Left hindlimb (tissue), 1 donor: ENCODE measurements at places on chromosomes 6 and 20.
A peak's percentile ranks its signal among the peaks of the same experiment; 100 is the strongest.

GRCh38 chr6:112603726-112604125, 256.6 kb downstream of the RFPL4B start:
- no peak for DNase-seq

DNA sequence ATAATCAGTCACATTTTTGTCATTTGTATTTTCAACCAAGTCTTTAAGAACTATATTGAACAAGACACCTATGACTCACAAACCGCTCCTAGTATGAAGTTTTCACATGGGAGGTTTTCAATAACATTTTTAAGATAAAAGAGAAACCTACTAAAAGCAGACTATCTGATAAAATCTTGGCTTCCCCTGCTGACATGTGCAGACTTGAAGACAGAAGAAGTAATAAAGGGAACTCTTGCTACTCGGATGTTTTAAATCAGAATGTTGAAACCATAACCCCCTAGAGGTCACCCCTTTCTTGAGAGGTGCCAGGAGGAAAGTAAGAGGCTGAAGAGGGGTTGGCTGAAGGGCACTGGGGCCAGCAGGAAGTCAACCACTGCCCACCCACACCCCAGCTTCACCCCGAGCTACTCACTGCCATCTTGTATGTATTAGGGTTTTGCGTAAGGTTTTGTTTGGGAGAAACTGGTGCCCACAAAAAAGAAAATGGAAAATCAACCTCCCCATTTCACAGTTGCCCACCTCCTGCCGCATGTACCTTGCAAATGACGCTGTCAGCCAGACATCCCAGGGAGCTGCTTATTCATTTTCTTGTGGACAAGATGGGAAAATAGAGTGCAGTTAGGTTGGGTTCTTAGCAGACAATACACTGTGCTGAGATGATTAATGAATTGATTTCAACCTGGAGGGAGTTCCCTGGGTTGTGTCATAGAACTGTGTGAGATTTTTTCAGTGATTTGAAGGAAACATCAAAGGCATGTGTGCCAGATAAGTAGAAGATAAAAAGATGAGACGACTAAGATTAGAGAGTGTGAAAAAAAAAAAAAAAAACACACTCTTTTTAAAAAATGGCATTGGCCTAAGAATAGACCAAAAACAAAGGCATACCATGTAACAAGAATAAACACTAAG, 83.2 kb upstream of the TAB2 start:
- DNase-seq: no peak

- DNase-seq: no peak
These were observed 159.5 kb upstream of the KHDRBS2 start for GRCh38 chr6:62445521-62445920.

GRCh38 chr6:73309535-73309784, 44.6 kb downstream of the DPPA5 start:
- DNase-seq: no peak

DNA sequence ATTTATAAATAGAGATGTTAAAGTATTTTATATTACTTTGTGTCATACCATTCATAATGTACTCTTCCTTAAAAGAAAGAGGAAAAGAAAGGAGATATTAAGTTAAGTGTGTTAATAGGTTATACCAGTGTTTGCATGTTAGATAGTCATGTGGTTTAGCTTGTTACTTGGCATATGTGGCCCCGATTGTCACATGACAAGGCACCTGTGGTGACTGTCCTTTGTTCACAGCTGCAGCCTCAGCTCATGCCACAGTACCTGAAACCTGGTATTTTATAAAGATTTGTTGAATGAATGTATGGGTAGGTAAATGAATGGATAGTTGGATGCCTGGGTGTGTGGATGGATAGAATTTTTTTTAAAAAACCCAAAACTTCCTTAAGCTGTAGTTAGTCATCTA, 306.1 kb upstream of the FLRT3 start:
- no peak for DNase-seq

- DNase-seq: no peak
These were observed 86.4 kb downstream of the ADGRG6 start for GRCh38 chr6:142387997-142388815.

DNA sequence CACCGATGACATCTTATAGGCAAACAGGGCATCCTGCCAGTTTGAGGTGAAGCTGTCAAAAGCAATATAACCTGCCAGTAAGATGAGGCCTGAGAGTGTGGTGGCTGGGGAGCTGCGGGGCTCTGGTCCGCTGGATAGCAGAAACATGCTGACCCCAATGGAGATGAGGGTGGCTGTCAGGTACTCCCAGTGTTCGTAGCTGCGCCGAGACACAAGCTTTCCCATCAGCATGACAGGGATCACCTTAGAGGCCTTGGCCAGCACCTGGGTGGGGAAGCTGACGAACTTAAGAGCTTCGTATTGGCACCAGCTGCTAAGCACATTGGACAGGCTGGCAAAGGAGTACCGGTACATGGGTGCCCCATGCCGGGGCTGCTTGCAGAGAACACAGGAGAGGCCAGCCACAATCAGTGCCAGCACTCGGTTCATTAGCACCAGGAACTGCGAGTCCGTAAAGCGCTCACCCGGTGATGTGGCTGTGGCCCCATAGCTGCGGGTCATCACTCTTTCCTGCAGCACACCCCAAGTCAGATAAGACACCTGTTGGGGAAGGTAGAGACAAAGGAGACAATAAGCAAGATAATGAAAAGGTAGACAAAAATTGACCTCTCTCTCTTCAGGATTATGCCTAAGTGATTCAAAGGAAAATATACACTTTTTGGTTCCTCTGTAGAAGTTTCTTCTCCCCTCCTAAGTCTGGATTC, 2.1 kb downstream of the SLC35B2 start:
- DNase-seq: peak; percentile 29

GRCh38 chr20:4951299-4951698, 50.0 kb downstream of the SLC23A2 start:
- no peak for DNase-seq

DNA sequence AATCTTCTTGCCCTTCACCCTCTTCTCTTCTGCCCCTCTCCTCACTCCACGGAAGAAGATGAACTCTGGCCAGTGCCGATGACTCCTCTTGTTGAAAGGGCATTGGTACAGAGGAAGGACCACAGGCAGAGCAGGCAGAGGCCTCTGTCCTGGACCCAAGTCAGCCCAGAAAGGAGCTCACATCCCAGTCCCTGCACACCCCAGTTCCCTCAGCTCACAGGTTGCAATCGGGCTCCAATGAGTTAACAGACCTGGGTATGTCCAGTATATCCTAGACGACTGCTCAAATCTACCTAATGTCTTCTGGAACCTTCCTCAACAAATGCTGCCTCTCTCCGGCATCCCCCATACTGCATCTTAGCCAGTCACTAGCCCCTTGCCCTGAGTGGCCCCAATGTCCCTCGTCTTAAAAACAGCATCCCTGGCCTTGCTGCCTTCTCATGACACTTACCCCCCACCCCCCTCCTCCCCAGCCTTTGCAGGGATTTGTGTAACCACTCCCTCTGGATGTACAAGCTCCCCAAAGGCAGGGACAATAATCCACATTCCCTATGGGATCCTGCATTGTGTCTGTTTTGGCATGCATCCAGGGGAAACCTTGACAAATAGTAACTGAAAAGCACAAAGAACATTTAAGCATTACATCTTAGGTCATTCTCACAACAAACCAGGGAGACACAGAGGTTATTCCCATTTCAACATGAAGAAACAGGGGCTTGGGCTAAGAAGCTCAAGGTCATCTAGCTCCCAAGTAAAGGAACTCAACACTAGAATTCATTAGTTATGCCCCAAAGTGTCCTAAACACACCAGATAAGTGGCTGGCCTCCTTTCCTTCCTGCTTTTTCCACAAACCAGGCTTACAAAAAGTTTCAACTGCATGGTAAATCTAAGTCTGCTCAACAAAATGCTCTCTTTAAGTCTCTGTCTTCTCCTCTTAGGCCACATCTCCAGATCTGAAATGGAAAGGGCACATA, 45.1 kb downstream of the TRERF1 start:
- no peak for DNase-seq

DNA sequence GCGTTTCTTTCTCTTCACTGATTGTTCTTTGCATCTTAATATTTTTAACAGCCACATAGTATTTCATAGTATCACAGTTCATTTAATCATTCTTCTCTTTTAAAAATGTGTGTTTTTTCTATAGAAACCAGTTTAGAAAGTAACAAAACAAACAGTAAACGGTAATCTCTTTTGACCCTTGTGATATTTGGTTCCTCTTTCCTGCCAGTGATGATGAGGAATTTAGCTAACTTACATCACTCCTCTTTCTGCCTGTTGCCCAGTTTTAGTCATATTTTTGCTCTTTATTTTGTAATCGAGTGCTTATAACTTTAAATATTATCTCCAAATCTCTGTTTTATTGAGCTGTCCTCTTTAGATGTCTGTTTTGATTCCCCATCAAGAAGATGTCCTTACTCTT, 38.1 kb upstream of the ZBTB24 start:
- DNase-seq: no peak

- no peak for DNase-seq
These were observed 155.4 kb upstream of the SYNDIG1 start for GRCh38 chr20:24314053-24314452.

GRCh38 chr20:35279040-35279439, 1.1 kb upstream of the MMP24OS start:
- no peak for DNase-seq

GRCh38 chr6:25788305-25788922, 33.9 kb downstream of the SLC17A4 start:
- DNase-seq: no peak

- no peak for DNase-seq
These were observed 91.5 kb upstream of the SASH1 start for GRCh38 chr6:148250975-148251685.

- no peak for DNase-seq
These were observed 376.2 kb downstream of the BTBD3 start for GRCh38 chr20:12293900-12294299.

DNA sequence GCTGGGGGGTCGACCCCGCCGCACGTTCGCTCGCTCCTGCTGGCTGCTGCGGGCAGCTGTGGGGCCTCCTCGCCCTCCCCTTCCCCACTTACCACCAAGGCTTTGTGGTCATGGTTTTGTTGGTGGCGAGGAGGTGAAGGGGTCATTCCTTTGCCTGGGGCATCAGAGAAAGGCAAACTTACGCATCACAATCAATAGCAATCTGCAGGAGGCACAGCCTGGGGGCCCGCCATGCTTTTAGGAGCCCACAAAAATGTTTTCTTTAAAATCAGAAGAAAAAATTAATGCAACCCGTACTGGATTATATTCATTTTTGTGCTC, 137.0 kb downstream of the IMPG1 start:
- no peak for DNase-seq

DNA sequence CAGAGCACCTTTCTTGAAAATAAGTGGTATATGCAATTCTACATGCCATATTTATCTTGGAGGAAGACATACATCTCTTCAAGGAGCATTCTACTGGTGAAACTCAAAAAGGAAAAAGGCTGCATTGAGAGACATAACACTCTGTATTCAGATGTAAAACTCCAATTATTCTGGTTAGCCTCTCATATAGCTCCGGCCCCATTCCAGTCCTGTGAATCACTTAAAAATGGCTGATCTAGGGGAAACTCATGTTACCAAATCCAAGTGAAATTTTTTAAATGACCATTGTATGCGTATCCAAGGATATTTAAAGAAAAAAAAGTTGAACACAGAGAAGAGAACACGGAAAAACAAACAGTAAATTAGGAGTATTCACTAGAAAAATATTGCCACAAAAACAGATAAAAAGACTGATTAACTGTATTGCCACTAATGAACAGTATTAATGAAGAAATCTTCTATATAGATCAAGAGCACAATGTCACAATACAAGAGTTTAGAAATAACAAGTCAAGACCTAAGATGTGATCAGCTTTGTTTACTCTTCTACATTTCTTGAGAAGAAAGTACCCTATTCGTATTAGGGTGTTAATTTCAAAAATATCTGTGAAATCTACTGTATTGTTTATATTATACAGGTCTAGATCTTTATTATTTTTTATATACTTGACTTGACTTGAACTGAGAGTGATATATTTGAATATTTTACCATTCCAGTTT, 124.5 kb upstream of the GJE1 start:
- no peak for DNase-seq

- DNase-seq: no peak
These were observed 48.8 kb downstream of the LAMA4 start for GRCh38 chr6:112205427-112206109.
